HFF-Myc (cell line): ENCODE measurements at places on chromosomes 2 and 18.

DNA sequence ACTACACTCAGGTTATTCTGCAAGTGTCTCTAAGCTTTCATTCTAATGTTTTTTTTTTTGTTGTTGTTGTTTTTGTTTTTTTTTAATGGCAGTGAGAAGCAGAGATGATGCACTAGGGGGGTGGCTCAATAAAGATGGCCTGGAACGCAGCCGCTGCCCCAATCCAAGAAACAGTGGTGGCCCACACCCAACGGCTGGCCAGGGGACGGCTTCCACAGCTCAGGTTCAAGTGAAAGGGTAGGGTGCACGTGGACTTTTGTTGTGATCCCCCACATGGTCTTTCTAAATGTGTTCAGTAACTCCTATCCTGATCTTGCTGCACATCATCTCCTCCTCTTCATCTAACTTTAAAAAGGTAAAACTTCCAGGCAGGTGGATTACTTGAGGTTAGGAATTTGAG, 190.1 kb downstream of the NDUFA10 start:
- no peak for DNase-seq

DNA sequence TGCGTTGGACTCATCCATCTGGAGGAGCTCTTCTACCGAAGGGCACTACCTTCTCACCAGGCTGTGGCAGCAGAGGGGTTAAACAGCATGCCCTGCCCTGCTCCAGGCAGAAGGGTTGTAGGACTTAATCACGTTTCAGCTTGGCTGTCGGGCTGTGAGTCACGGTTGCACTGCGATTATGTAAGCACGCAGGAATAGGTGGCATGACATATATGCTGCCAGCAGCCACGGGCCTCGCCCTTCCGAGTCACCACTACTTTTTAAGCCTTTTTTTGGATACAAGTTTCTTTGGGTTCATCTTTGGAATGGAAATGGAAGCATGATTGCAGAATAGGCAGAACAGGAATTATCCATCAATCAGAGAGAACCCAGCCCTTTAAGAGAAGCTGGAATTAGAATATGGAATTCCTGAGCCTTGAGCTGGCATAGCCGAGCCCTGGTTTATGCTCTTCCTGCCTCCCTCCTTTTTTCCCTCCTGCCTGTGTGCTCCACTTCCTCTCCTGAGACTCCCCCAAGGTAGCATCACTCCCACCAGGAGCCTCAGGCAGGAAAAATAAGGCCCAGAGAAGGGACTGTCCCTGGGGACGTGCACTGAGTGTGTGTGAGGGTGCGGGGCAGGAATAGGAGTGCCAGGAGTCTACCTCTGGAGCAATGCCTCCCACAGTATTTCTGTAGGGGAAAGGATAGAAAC, 86.8 kb downstream of the SEMA4F start:
- peak; percentile 88 for DNase-seq

DNA sequence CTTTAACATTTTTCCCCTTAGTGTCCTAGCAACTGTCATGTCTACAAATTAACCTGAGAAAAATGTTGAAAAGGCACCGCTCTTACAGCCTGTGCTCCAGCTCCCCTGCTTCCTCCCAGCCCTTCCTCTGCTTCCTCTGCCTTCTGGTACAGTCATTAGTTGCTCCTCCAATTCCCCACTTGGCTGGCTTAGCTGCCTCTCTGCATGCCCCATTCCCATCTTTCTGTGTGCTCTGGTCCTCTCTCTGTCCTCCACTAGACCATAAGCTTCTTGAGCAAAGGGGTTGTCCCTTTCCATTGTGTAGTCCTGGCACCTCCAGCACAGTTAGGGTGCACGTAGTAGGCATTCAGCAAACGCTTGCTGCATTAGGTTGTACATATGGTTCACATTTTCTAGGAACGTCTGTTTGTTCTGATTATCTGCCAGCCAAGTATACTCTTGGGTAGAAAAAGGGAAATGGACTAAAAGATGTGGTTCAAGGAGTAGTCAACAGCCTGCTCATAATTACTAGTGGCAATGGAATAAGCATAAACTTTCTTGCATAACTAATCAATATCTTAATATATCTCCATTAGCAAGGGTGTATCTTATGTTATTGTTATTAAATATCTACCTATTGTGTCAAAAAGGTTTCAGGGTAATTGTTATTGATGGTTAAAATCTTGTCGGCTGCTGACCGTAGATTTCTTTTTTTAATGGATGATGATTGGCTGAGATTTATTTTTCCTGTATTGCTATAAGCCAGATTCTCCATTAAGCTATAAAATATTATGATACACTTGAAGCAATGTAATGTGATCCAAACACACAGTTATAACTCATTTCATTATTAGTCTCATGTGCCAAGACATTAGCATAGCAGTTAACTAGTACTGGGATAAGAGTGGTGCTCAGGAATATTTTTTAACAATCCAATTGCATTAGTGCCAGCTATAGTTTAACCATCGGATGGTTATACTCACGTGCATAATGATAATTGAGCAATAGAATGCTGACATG, 340.1 kb downstream of the SLC4A3 start:
- no peak for DNase-seq

GRCh38 chr2:379778-380177, 91.9 kb upstream of the ALKAL2 start:
- no peak for DNase-seq

GRCh38 chr2:17223211-17223610, 295.0 kb downstream of the RAD51AP2 start:
- no peak for DNase-seq

GRCh38 chr18:58562146-58562998, 66.5 kb downstream of the ALPK2 start:
- no peak for DNase-seq

DNA sequence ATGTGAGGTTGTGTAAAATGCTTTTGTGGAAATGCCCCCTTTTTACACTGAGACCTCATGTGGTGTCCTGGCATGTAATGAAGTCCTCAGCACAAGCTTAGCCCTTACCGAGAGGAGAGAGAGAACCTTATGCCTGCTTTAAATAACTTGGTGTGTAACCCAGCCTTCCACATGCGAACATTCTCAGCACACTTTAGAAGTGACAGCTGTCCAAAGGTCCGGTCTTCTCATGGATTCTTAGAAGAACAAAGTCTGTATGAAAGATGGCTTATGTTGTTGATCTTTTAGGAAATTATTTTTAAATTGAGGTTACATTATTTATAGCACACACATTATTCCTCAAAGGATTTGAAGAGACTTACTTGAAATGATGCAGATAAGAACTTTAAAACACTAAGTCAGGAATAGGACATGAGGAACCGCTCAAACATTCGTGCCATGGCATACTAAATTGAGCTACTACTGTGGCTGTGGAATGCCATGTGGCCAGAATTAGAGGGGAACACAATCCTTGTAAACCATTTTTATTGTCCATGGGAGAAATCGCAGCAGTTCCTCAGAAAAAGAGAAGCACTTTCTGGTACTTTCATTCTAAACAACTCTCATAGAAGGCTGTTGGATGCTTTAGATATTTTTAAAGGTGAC, 79.6 kb downstream of the WDSUB1 start:
- DNase-seq: no peak

- no peak for DNase-seq
Measured at GRCh38 chr18:32152705-32153448, 37.0 kb upstream of the MEP1B start.

DNA sequence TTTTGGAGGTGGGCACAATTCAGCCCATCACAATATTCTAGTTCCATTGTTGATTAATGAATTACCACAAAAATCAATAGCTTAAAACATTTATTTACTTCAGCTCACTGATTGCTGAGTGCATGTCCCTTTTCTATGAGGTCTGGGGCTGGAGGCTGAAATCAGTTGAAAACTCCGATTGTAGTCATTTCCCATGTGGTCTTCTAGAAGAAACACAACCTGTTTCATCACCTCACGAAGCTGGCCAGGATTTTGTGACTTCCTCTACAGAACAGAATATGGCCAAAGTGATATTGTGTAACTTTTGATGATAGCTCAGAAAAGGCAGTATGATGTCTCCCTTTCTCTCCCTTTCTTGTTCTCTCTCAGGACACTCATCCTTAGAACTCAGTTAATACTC, 44.1 kb upstream of the CYRIA start:
- no peak for DNase-seq

- DNase-seq: no peak
Measured at GRCh38 chr2:108297436-108298141, 8.9 kb downstream of the SULT1C2 start.

GRCh38 chr2:235803028-235803427, 309.2 kb downstream of the AGAP1 start:
- DNase-seq: no peak

DNA sequence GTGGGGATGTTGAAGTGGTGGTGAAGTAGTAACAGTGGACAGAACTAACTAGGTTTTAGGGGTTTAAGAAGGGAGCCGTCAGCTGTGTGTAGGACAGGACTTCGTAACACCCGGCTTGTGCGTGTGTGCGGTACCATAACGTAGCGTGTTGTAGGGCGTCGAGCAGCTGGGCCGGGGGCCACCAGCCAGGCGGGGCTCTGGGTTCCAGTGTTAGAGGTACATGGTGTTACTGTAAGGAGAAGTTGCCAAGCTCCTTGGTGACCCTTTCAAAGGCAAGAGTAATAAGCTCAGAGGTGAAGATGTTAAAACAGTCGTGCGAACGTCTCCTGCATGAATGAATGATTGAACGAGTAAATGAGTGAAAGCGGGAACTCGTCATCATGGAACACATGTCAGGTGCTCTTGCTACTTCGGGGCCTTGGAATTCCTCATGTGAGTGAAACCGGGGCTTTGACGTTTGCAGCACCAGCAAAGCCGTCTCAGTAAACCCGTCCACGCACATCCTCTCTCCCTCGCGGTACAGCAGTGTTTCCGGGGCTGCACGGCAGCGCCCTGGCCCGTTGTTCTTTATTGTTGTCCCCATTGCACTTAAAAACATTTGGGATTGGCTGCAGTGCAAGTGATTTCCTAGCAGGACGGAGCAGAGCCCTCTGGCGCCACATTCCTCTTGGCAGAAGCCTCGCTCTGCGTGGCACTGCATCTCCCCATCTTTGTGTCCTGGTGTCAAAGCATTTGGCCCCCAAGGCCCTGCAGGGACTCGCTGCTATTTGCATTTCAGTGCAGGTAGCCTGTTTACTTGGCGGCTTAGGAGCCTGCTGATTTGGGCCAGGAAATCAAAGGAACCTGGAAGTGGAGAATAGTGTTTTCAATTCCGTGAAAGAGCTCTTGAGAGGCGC, 115.0 kb downstream of the GBX2 start:
- no peak for DNase-seq

DNA sequence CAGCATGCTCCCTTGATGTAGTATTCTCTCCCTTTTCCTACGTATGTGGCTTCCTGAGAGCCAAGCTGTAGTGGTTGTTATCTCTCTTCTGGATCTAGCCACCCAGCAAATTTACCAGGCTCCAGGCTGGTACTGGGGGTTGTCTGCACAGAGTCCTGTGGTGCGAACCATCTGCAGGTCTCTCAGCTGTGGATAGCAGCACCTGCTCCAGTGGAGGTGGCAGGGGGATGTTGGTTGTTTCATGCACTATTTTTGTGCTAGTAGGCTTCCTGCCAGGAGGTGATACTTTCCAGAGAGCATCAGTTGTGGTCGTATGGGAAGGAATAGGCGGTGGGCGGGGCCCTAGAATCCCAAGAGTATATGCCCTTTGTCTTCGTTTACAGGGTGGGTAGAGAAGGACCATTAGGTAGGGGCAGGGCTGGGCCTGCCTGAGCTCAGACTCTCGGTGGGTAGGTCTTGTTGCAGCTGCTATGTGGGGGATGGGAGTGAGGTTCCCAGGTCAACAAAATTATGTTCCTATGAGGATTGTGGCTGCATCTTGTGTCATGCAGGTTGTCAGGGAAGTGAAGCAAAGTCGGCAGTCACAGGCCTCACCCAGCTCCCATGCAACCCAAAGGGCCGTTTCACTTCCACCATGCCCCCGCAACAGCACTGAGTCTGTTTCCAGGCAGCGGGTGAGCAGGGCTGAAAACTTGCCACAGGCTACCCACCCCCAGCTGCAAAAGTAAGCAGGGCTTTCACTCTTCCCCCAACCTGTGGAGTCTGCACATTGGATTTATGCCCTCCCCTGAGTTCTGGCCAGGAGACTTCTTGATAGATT, 1139.5 kb downstream of the BCL11A start:
- no peak for DNase-seq

GRCh38 chr18:79396431-79397246, 909 bp downstream of the NFATC1 start:
- DNase-seq: no peak

DNA sequence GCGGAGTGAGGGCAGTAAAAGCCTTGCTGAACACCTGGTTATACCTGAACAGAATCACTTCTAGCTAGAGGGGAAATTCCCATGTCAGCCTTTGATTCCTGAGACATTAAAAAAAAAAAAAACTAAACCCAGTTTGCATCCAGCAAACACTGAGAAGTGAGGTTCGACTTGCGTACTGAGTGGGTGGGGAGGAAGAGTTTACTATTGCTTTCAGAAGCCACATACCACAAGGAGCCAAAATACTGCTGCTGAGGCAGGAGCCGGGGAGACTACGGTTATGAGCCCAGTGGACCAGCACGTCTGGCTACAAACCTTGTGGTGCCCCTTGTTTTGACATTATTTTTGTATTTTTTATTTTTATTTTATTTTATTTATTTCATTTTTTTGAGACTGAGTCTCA, 2.7 kb downstream of the COLEC11 start:
- DNase-seq: no peak

DNA sequence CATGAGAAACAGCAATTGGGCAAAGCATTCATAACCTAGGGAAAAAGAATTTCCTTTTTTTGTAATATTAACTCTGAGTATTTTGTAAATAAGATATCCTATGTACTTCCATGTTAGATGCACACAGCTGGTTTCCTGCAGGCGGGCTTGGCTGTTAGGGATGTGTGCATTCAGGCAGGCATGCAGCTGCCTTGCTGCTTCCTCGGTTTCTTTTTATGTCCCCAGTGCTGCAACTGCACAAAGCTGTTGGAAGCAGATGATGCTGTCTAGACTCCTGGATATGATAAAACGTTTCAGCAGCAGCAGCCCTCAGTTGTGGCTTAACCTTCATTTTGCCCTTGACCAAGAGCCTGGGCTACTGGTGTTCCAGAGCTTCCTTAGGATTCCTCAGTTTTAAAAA, 89.4 kb upstream of the EML6 start:
- no peak for DNase-seq

DNA sequence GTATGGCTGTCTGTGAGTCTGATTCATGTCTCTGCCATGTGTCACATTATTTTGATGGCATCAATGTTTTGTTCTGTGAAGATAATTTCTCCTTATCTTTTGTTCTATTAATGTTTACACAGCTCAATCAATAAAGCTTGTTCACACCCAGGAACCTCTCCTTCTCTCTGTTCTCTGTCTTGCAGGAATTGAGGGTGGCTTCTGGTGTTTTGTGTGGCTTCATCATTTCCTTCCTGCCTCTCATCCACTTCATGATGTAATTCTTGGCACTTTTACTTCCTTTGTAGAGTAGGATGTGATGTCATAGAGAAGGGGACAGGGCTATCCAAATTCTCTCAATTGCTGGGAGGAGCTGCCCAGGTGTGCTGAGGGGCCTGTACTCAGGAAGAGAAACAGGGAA, 27.2 kb downstream of the ASXL3 start:
- no peak for DNase-seq

- DNase-seq: no peak
Measured at GRCh38 chr2:150341982-150342680, 145.3 kb downstream of the RND3 start.

GRCh38 chr2:208363485-208363884, 43.1 kb upstream of the PTH2R start:
- DNase-seq: peak; percentile 58

GRCh38 chr2:45132551-45132950, 123.3 kb upstream of the SIX2 start:
- no peak for DNase-seq
